Renal cortex interstitium (tissue), 15 donors: ENCODE measurements at places on chromosomes 7 and 10. TPM values are rescaled to one million over a fixed set of nuclear protein-coding genes. Genes with fewer than 3 reads are reported as not detected.

The RET gene
- 23.8 TPM for polyA plus RNA-seq

The MRLN gene
- polyA plus RNA-seq = 0.19 TPM

The TMEM213 gene
- polyA plus RNA-seq = 39.7 TPM

The CREB3L2 gene
- polyA plus RNA-seq = 53.1 TPM

The GLCCI1 gene
- 29.8 TPM for polyA plus RNA-seq

The ACTR3C gene
- polyA plus RNA-seq = 9.7 TPM

The PRSS37 gene
- polyA plus RNA-seq = 0.68 TPM

The CYP3A7 gene
- 1.4 TPM for polyA plus RNA-seq

The ZNF775 gene
- 7.0 TPM for polyA plus RNA-seq

The STEAP1B gene
- polyA plus RNA-seq = 1.1 TPM

The ENTPD1 gene
- polyA plus RNA-seq = 18.1 TPM

The ABHD11 gene
- 35.9 TPM for polyA plus RNA-seq
